Thyroid gland (tissue), 4 donors: ENCODE measurements at places on chromosomes 6 and 20. TPM values are rescaled to one million over a fixed set of nuclear protein-coding genes. Genes with fewer than 3 reads are reported as not detected.

Gene RCAN2
- total RNA-seq, result 33.2 TPM

Gene PAX1
- total RNA-seq, result 1.6 TPM

Gene HLA-DPB1
- 42.1 TPM for total RNA-seq

Gene PSORS1C1
- total RNA-seq, result 2.1 TPM

Gene RBPJL
- not detected for total RNA-seq

Gene NDUFAF4
- total RNA-seq, result 17.1 TPM

Gene NR2E1
- total RNA-seq, result not detected

Gene HLA-DQA1
- 12.8 TPM for total RNA-seq

Gene PTPN1
- total RNA-seq, result 28.8 TPM

Gene SNX3
- 208 TPM for total RNA-seq

Gene LY6G5C
- total RNA-seq, result not detected

Gene SNX14
- 94.9 TPM for total RNA-seq

Gene TP53TG5
- total RNA-seq, result not detected

Gene MRPS26
- 101 TPM for total RNA-seq

Gene LRRC73
- total RNA-seq, result 0.67 TPM

Gene MAPK14
- total RNA-seq, result 121 TPM

Gene MEP1A
- not detected for total RNA-seq

Gene ATP6V1G2
- total RNA-seq, result 3.9 TPM

Gene SAMD5
- total RNA-seq, result 8.0 TPM

Gene GLP1R
- total RNA-seq, result 0.15 TPM

Gene DOK5
- total RNA-seq, result 10.9 TPM

Gene PHF3
- 114 TPM for total RNA-seq

Gene SYNJ2
- 15.3 TPM for total RNA-seq

Gene FOXQ1
- total RNA-seq, result 2.8 TPM

Gene CGAS
- 4.1 TPM for total RNA-seq

Gene TCF19
- 4.9 TPM for total RNA-seq

Gene SPAG4
- total RNA-seq, result 5.5 TPM
